Stimulated activated naive B cell treated with anti-CD40 and anti-IgM and Interleukin-4, amounts not matched to agents 10 μg/mL and 1 μg/mL and 100 μg/mL, for 72 hours (primary cell): ENCODE measurements at places on chromosomes 1 and 21.

DNA sequence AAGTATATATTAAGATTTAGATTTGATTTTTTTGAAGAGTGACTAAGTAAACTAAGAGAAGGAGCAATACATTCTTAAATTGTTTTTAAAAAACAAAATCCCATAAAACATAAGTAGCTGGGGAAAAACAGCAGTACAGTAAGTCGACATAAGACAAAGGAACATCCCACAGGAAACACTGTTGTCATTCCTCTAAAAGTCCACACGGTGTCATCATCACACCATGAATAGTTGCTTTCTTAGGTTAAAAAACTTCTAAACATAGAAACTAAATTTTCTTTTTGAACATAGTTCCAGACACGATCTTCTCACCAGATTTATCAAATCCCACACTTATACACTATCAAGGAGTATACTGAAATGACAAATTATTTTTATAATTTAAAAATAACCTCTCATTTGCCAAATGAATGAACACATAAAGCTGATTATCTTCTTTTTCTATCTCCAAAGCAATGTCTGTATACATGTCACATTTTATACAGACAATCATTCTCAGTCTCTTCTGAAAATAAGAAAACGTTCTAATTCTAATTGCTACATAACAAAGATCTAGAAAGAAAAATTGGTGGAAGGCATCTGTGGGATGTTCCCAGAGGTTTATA, 15.8 kb downstream of the ODF2L start:
- no peak for DNase-seq

- no peak for DNase-seq
Measured at GRCh38 chr1:246324711-246325110, 182.4 kb downstream of the SMYD3 start.

DNA sequence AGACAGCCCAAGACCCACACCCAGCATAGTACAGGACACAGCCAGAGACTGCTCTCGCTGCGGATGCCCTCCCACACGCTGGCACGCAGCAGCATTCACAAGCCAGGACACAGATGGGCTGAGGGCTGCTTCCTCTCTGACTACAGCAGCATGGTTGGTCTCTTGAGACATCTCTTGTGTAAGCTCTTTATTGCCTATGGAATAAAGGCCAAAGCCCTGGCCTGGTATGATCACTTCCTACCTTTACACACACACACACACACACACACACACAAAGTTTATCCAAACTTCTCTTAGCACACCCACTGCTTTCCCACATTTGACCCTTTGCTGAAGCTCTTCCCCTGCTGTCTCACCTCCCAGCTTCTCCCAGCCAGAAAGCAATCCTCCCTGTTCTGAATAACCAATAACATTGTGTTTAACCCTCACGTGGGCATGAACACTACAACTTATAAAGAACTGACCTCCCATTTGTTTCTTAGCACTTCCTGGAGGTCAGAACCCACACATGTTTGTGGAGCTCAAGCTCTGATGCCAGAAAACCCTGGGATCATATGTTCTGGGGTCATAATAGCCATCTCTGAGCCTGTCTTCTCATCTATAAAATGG, 1.2 kb upstream of the LUZP1 start:
- peak; percentile 47 for DNase-seq

GRCh38 chr1:157311730-157312081, 173.5 kb upstream of the ETV3 start:
- no peak for DNase-seq
